ENCODE measurements at places on chromosomes 3 and 15. TPM values are rescaled to one million over a fixed set of nuclear protein-coding genes. Genes with fewer than 3 reads are reported as not detected.

The PCBP4 gene
- 8.1 TPM for total RNA-seq

- no peak for DNase-seq
Observed at GRCh38 chr3:190387578-190388213, at the start of gene CLDN16. Gene CLDN16, plus strand, starts transcription at chr3:190388163. Its CDS starts 167 bp downstream, at chr3:190388330.

GRCh38 chr3:87260270-87260669 lies 16.1 kb downstream of the POU1F1 start:
- DNase-seq: peak; percentile 89

DNA sequence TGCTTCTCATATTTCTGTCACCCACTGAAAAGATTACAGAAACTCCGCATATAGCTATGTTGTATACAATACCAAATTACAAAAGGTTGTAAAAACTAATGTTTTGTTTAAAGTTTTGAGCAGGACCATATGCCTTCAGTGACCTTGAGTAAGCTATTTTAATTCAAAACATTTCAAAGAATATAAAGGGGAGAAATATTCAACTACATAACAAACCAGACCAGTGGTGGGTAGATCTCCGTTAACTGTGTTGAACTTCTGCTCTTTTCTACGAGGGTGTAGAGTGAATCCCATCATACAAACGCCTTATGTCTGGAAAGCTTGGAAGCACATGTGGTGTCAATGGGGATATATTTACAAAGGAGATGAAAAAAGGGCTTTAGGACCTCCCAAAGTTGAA lies 68.4 kb upstream of the NR2F2 start:
- no peak for DNase-seq

DNA sequence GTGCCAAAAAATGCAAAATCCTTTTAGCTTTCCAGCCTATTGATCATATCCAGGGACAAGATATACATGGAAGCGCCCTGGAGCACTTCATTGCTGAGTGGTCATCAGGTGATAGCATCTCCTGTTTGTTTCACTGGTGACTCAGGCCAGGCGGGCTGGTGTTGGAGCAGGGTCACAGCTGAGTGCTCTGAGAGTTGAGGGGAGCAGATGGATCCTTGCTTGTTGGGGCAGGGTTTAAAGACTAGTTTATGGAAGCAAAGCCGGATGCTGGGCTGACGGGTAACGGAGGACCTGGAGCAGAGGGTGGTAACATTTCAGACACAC lies 405.0 kb upstream of the TPM1 start:
- no peak for DNase-seq

GRCh38 chr3:50352781-50353180 lies 2.1 kb downstream of the CYB561D2 start:
- no peak for DNase-seq

The CPN2 gene
- not detected for total RNA-seq

- peak; percentile 45 for DNase-seq
Observed at GRCh38 chr3:71064956-71065763, 518.4 kb downstream of the FOXP1 start.

The GPR149 gene
- not detected for total RNA-seq

DNA sequence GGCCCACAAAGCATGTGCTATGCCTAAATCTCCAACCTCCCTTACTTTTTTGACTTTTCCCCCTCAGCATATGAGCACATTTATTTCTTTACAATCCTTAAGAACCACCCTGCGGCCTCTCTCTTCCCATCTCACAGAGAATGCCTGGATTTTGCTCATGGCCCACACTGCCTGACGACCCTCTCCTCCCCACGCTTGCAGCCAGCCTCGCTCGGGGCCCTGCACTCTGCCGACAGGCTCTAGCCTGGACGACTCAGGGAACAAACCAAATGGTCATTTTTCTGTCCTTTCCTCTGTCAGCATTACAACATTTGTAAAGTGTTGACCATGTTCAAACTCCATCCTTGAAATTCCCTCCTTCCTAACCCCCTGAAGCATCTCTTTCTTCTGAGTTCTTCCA lies 11.7 kb downstream of the HES1 start:
- DNase-seq: no peak

The CHDH gene
- total RNA-seq: 0.24 TPM

DNA sequence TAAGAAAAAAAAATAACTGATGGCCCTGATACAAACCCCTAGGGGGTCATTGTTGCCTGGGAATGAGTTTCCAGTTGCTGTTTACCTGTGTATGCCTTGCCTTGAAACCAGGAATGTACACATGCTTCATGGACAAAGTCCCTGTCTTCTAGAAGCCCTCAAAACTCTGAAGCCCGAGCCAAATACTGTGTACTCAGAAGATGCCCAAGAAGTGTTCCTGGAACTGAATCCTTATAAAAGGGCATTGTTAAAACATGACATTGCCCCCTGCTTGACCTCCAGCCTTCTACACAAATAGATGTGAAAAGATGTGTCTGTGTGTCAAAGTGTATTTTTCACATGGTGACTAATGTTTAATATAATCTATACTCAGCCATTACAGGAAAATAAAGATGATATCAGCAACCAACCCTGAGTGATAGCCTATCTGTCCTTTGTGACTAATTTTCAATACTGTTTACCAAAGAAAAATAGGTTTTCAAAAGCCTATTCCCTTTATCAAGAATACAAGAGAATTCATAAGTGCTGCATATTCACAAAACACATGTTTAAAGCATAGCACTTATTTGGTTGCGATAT lies 325.9 kb downstream of the MECOM start:
- DNase-seq: no peak

- DNase-seq: no peak
Observed at GRCh38 chr3:23994244-23994569, 49.1 kb downstream of the NR1D2 start.

- DNase-seq: no peak
Observed at GRCh38 chr3:28743831-28744230, 395.2 kb upstream of the AZI2 start.

The SHF gene
- 43.2 TPM for total RNA-seq

DNA sequence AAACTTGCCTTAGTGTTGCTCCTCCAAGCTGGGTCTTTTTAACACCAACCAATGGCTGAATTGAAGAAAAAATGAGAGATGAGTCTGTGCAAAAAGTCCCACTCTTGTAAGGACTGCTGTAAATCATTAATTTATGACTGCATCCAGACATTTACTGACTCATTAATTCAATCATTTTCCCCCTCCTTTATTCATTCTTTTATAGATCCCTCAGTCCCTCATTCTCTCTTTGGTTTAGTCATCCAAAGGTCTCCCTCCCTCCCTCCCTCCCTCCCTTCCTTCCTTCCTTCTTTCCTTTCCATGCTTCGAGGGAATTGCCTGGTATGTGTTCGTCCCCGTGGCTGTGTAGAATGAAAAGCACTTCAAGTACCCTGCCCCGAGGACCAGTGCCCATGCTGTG lies 35.3 kb upstream of the MRPS22 start:
- DNase-seq: no peak

DNA sequence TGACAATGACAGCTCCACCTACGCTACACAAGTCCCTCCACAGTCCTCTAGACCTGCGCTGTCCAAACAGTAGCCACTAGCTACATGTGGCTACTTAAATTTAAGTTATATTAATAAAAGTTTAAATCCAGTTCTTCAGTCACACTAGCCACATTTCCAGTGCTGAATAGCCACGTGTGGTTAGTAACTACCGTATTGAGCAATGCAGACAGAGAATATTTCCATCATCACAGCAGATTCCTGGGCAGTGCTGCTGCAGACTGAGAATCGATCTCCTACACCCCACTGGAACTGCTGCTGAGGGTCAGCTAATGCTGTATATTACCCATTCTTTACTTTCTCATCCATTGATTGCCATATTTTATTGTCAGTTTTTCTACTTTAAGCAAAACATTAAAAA lies 40.9 kb downstream of the HDC start:
- no peak for DNase-seq

DNA sequence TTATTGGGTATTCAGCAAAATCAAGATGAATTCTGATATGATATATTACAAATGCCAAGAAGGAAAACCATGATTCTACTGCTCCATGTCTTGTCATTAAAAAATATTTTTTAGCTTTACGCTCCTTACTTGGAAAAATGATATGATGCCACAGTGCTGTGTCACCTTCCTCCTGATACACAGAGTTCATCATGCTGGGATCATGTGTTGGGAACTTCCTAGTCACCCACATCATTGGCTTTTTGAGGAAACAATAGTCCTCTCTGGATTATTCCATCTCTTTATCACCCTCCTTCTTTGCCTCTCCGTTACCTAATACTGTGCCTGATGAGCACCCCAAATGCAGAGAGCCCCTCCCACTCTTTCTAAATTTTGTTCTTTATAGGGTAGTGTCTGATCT lies 94.3 kb upstream of the PFN2 start:
- no peak for DNase-seq

The ALDH1A3 gene
- total RNA-seq: 0.19 TPM

The COL6A6 gene
- not detected for total RNA-seq

The ZPLD1 gene
- 0.17 TPM for total RNA-seq

The CYP1A1 gene
- total RNA-seq: 0.62 TPM

The TEX9 gene
- 18.0 TPM for total RNA-seq

DNA sequence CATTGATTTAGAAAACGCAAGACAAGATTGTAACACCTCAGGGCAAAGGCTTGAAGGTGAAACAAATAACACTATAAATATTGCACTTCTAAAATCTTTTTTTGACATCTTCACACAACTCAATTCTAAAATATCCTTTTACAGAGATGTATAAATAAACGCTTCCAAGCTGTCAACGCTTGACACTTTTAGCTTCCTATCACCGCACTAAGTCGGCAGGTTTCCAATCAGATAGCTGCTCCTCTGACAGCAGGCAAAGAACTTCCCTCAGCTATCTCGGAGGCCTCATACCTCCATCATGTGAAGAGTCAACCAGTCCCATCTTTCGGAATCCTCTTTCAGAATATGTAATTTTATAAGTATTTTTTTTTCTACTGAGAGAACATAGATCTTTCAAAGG lies 71.0 kb downstream of the PCOLCE2 start:
- no peak for DNase-seq

The HEXA gene
- total RNA-seq: 64.8 TPM
